8988T (cell line): ENCODE measurements at places on chromosomes 3 and 15.

DNA sequence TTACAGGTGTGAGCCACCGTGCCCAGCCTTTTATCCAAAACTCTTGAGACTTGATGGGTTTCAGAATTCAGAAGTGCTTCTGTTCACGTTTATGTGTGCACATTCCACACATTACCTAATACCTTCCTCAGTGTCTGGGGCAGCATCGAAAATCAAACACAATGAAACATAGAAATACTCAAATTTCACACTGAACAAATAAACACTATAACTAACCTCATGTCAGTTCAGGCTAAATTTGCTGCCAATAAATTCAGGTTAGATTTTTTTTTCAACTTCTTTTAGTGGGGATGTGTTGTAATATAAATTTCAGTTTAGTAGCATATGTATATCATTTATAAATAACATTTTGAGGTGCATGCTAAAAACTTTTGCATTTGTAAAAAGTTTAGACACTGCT lies 2.8 kb downstream of the EIF2AK4 start:
- DNase-seq, result no peak

DNA sequence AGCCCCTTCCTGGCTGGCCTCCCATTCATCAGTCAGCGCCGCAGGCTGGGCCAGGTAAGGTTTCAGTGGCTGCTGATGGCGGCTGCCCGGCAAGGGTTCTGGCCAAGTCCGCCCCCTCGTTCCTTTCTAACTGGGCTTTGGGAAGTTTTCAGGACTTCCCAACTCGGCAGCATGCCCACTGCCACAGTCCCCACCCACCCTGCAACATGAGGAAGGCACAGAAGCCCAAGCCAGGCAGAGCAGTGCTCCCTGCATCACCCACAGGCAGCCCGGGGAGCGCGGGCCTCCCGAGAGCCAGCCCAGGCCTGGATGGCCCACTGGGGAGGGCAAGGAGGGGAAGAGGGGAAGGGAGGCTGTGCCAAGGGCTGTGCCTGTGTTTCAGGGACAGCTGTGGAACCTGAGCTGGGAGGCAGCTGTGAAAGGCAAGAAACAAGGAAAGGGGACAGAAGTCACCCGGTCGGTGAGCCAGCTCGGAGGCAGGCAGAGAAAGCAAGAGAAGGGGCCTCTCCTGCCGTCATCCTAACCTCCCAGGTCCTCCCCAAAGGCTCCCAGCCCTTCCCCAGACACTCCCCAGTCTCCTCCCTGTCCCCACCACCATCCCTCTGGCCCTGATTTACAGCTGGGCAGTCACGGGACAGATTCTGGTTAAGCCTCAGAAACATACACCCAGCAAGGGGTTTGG lies 73.9 kb downstream of the CPN2 start:
- DNase-seq, result no peak

DNA sequence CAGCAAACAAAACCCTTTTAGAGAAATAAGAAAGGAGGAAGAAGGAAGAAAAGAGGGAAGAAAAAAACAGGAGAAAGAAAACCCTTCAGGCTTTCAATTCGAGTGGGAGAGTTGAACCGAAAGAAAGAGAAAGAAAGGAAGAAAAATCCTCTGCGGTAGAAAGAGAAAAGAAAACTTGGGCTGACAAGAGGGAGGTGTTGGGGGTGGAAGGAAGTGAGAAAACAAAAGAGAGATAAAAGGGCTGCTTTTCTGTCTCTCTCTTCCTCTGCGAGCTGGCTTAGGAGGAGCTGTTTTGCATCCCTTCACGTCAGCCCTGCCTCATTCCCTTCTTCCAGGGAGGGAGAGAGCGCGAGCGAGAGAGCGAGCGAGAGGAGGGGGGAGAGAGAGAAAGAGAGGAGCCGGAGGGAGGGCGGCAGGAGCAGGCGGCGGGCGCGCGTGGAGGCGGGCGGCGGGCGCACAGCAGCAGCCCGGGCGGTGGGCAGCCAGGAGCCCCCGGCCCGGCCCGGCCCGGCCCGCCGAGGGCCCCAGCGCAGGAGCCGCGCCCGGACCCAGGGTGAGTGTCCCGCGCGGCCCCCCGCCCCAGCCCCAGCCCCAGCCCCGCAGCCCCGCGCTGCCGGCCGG lies at the start of gene ZNF710:
ZNF710 (plus strand) TSS at position 263 of the 621 bp plus-strand sequence. CDS start 65,814 bp downstream, outside the sequence.
- peak; percentile 85 for DNase-seq

DNA sequence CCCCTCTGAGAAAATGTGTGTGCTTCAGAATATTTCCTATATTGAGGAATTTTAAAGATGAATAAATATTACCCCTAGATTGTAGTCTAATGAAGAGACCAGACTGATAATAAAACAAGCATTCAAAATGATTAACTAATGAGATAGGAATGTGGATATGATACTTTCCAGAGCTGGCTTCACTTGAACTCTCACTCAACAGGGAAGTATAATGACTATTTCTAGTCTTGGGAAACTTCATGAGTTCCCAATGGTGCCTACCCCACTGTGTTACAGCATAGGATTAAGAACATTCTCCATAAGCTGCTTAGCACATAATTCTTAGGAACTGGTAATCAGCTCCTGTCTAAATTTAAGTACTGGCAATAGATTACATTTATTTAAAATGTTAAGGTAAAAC lies 261.5 kb upstream of the ZNF385D start:
- DNase-seq, result no peak

DNA sequence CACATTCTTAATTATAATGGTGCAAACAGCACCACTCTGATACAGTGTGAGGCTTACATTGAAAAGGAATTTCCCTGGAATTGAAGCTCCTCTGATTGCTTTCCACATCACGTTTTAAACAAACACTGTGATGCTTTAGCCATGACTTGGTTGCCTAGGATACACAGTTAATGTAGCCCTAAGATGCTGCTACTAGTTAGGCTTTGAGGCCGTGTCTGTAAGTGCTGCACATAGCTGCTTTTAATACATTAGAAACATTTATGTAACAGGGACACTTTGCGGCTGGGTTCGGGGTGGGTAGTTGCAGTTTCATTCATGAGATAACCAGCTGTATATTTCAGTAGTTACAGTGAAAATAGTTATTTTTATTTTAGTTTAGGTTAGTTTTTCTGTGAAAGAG lies 334.7 kb downstream of the NLGN1 start:
- no peak for DNase-seq
